Activated T-helper 1 cell treated with anti-CD3 and anti-CD28 coated beads, Interleukin-2, amount 50 U/mL, for 16 hours (primary cell): ENCODE measurements at places on chromosomes 7 and 10.

DNA sequence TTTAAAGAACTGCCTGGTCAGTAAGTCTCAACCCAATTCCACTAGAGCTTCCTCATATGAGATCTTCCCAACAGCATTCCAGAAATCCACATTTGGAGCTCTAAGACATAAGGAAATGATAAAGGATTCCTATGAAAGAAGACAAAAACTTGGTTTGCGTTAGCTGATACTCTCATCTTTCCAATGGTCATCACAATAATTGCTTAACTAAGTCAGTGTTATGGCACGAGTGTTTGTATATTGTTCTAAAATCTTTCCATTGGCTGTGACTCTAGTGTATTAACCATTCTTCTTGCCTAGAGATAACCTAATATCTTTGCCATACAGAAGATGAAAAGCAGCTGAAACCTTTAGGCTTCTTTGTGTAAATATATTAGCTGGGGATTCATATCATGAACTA lies 289.0 kb downstream of the SNX13 start:
- DNase-seq, result no peak

GRCh38 chr10:47276576-47277351 lies 23.2 kb upstream of the GDF10 start:
- DNase-seq, result no peak

GRCh38 chr10:132707121-132707775 lies 78.7 kb downstream of the NKX6-2 start:
- no peak for DNase-seq

- no peak for DNase-seq
Observed at GRCh38 chr7:46607176-46607575, 686.1 kb upstream of the IGFBP3 start.

GRCh38 chr7:158596745-158597144 lies 9.1 kb upstream of the PTPRN2 start:
- DNase-seq, result no peak

- no peak for DNase-seq
Observed at GRCh38 chr10:3067859-3068179, 471 bp downstream of the PFKP start.

GRCh38 chr10:110392868-110393740 lies 88.4 kb upstream of the SMNDC1 start:
- DNase-seq, result no peak

DNA sequence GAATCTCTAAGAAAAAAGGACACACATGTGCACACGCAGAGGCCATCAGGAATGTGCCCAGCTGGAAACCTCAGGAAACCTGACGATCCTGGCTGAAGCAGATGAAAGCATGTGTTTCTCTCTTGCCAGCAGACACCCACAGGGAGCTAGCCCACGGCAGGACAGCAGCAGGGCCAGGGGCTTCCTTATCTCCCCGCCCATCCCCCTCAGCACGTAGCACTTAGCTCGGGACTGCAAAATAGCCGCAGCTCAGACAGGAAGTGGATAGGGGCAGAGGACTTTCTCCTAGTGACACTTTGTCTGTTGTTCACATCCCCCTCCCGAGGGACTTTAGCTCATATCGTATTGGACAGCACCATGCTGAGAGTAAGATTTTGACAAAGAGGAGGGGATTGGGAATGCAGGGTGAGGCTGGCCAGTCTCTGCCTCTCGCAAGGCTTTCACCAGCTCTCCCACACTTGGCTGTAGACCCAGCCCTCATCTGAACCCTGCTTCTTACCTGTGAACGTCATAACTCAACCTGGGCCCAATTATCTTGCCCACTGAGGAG lies 63.8 kb downstream of the MKI67 start:
- no peak for DNase-seq

GRCh38 chr10:22621726-22622125 lies 92.7 kb downstream of the PIP4K2A start:
- no peak for DNase-seq

DNA sequence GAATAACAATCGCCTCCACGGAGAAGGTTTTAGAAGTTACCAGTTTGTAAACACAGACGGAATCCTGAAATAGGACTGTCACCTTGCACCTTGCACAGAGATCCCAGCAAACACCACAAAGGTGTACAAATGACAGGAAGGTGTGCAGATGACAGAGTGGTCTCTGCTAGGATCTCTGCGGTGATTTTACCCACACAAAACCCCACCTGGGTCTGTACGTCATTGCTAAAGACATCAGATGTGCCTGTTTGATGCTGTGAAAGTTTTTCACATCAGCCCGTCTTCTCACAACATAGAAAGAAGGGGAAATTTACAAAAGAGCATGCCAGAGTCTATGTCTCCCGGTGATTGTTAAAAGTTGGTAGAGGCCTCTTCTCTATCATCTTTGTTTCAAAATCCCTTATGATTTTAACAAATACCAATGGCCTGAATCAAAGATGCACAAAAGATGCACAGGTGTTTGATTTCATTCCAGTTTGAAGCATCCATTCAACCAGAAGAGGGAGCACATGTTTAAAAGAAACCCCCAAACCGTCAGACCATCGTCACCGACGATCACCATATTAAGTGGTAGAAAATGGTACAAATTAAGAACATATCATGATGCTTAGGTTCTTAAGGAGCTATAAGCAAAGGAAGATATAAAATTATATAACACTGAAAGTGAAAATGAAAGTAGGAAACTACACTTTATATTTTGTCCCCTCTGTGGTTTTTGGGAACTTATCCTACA lies 576.5 kb downstream of the PTPRN2 start:
- DNase-seq, result no peak

GRCh38 chr7:26305090-26305868 lies 13.6 kb downstream of the SNX10 start:
- no peak for DNase-seq

- no peak for DNase-seq
Observed at GRCh38 chr10:60870803-60871202, 73.2 kb downstream of the RHOBTB1 start.

DNA sequence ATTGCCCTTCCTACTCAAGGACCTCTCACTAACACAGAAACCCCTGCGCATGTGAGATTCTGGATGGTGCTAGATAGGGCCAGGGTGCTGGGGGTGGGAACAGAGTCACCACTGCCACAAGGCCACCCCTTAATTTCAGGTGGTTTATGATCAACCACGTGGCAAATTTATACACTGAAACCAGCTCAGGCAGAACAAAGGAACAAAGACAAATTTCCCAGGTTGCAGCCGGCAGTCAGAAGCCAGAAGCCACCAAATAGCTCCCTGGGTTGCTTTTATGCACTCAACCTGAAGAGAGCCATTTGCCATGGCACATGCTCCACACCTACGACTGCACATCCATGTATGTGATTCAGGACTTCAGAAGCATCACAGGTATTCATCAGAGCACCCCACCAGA lies 2.5 kb downstream of the VOPP1 start:
- DNase-seq, result no peak

DNA sequence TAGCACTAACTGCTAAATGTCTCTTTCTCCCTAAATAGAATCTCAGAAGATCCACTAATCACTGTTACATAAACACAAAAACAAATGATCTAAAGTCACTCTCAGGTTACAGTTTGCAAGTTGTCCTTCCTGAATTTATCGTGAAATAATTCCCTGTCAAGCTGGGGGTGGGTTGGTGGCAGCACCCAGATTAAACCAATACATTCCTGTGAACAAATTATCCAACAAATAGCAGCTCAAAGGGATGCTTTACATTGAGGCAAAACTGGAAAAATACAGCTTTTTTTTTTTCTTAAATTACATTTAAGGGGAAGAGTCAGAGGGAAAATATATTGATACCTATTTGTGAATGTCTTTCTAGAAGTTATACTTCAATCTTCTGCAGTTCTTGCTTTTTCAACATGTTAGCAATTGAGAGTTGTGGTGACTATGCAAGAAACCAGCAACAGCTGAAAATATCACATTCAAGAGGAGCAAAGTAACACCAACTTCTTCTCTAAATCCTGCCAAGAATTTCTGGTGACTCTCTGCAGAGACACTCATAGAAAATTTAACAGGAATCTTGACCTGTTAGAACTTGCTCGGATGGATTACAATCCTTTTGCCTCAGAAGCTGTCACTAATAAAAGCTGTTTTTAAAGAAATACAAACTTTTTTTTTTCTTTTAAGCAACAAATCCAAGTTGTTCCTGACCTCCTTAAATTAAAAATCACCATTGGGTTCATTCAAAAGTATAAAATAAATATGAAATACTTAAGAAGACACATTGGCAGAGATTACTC lies 18.9 kb downstream of the LMOD2 start:
- DNase-seq, result no peak

- DNase-seq, result no peak
Observed at GRCh38 chr10:79273604-79274003, 73.7 kb upstream of the PPIF start.

DNA sequence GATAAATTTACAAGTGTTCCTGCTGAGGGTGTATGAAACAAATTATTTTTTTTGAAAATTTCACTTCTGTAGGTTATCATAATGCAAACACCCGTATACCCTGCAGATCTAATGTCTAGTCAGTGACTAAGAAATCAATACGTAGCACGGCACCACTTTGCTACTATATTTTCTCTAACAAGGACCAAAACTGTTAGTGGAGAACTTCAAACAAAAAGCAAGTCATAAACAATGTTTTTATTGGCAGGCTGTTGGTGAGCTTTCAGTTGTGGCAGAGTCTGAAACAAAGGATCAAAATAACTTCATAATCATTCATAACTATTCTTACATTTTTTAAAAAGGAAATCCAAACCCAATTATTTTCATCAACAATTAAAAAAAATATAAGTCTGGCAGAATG lies 11.8 kb downstream of the SEM1 start:
- DNase-seq, result no peak

DNA sequence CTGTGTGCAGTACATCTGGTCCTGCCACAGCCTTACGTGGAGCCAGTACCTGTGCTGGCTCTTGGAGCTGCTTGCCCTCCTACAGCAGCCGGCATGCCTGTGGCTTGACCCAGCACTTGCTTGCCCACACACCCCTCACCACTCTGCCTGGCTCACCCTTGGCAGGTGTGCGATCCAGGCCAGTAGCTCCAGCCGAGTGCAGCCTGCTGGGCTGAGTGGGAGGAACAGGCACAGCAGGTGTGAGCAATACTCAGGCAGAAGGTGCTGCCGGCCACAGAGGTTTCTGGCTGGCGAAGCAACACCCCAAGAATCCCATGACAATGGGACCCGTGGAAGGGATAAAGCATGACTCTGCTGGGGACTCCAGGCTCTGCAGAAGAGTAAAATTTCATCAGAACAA lies 173.5 kb upstream of the ADCY1 start:
- DNase-seq, result no peak

GRCh38 chr7:47577321-47577919 lies 4.5 kb downstream of the TNS3 start:
- no peak for DNase-seq

DNA sequence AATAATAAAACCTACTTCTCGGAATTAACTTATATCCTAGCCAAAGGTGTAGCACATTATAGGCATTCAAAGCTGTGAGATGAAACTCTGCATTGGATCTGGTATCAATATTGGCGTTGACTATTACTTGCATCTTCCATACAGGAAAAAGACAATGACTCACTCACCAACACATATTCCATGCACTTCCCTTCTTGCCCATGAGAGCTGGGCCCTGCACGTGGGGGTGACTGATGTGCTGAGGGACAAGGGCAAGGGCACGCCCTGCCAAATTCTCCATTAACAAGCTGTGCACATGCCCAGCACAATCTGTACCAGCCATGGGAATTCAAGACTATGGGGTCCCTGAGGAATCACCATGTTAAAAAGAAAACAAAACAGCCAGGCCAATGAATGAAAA lies 188.1 kb upstream of the PDE1C start:
- no peak for DNase-seq

- no peak for DNase-seq
Observed at GRCh38 chr10:94264085-94264484, 98.7 kb downstream of the NOC3L start.

DNA sequence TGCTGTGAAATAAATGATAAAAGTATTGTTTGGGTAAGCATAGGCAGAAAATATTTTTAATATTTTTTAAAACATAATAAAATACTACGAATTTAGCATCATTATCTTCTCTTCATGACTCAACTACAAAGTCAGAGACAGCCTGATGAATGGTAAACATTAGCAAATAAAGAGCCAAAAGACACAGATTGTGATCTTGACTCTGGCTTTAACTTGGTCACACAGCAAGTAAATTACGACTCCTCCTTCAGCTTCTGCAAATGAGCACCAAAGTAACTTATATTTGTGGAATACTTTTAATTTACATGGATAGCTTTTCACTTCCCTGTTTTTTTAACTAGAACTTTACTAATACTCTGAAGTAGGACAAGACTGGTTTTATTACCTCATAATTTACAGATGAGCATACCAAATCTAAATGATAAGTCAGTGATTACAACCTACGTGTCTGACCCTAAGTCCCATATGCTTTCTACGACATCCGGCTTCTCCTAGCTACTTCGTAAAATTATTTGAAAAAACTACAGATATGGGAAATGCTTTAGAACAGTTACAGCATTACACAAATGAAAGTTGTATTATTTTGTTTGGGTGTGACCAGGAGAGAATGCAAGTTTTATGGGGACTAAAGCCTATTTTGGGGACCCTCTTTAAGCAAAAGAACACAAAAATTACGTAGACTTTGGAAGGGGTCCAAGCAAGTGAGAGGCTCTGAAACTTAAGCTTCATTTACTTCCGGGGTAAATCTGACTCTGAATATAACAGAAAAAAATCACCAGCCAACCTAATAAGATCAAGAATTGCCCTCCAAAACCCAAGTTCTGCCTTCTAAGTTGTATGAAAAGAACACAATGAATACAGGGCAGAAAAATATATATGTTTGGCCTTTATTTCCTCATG lies 133.8 kb downstream of the CPEB3 start:
- no peak for DNase-seq

DNA sequence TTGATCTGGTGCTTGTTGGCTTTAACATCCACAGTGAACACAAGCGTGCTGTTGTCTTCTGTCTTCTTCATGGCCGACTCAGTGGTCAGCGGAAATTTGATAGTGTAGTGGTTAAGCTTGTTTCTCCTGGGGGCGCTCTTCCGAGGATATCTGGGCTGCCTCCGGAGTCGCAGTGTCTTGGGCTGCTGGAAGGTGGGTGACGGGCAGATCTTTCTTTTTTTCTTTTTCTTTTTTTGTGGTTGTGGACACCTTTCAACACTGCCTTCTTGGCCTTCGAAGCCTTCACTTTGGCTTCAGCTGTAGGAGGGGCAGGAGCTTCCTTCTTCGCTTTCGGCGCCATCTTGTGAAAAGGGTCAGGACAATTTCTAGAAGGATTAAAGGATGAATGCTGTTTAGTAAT lies 23.8 kb upstream of the RPA3 start:
- DNase-seq, result no peak

DNA sequence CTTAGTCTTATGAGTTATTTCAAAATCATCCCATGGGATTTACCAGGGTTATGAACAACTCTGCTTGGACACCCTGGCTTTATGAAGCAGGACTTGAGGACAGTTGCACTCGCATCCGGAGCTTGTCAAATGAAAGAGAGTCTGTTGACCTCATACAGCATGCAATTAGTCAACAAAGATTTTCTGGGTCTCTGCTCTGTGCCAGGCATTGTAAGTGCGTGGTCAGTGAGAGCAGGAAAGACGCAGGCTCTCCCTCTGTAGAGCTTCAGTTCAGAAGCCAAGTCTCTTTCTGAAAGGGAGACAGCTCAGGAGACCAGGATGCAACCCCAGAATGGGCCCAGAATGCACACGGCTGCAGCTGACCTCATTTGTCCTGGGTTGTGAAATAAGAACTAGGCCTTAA lies 45.5 kb upstream of the DMBT1 start:
- no peak for DNase-seq
